ENCODE measurements at places on chromosomes 3 and 15.

- no peak for DNase-seq
These were observed 607 bp upstream of the GHSR start for GRCh38 chr3:172448661-172449465.

DNA sequence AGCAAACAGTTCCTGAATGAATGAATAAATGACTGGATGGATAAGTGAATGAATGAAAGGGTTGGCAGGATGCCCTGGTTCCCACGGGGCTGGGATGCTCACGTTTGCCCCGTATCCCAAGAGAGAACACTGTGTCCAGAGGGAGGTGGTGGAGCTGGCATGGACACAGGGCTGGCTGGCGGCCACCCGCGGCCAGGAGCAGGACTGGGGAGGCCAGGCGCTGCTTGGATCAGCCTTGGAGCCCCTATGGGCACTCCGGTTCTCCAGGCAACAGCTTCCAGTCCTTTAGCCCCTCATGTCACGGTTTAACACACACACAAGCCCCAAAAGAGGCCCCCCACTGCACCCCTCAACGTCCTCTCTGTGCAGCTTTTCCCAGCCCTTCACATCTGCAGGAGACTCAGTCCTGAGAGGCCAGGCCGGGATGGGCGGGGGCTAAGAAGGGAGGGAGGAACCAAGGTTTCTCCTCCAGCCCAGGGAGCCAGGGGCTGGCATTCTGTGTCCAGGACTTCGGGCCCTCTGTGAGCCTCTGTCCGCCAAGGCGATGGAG lies 86.0 kb upstream of the ALDH1L1 start:
- no peak for DNase-seq

DNA sequence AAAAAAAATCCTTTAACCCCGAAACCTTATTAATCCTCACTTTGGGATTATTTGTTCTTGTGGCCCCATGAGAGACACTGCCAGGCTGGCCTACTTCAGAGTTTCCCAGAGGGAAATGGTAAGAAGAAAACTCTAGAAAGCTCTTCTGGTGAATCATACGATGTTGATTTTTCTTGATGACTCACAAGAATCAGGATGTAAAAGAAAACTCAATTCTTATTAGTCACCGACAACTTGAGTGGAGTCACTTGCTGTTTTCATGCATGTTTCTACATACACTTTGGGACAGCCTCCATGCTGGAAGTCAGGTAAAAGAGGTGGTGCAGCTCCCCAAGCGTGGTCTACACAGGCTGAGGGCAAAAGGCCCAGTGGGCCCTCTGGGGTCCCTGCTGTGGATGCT lies 42.8 kb downstream of the MYO5C start:
- DNase-seq: no peak

GRCh38 chr15:48643776-48644466 lies 1.6 kb downstream of the FBN1 start:
- no peak for DNase-seq

DNA sequence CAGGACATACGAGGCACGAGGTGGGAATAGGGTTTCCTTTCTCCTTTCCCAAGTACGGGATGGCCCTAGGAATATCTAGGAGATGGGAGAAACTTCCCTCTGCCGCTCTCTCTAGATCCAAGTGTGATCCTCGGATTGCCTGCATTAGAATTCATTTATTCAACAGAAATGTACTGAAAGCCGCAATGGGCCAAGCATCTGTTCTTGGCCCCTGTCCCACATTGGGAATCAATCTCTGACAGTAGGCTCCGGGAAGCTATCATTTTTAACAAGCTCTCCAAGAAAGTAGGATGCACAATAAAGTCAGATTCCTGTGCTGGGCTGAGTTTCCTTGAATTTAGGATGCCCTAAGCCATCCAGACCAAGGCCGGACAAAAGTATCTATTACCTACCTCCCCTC lies 37.2 kb upstream of the CA12 start:
- DNase-seq: no peak

GRCh38 chr15:28133281-28133680 lies 34.2 kb upstream of the OCA2 start:
- no peak for DNase-seq

- DNase-seq: no peak
These were observed 220.7 kb downstream of the MEIS2 start for GRCh38 chr15:36879568-36880222.

DNA sequence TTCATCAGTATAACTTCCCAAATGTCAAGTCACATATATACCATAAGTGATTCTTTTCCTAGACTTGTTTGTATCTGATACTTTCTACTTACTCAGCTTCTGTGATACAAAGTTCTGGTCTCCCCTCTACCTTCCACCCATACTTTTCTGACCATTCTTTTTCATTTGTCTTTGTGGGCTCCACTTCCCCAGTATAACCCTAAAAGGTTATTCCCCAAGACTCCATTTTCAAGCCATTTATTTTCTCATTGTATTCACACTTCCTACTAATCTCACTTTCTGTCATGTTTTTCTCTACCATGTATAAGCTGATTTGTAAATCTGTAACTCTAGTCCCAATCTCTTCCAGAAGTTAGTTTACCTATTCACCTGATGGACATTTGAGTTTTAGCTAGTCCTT lies 34.0 kb downstream of the IQCB1 start:
- DNase-seq: no peak

- no peak for DNase-seq
These were observed 24.7 kb downstream of the TNFAIP8L3 start for GRCh38 chr15:51069983-51070382.

DNA sequence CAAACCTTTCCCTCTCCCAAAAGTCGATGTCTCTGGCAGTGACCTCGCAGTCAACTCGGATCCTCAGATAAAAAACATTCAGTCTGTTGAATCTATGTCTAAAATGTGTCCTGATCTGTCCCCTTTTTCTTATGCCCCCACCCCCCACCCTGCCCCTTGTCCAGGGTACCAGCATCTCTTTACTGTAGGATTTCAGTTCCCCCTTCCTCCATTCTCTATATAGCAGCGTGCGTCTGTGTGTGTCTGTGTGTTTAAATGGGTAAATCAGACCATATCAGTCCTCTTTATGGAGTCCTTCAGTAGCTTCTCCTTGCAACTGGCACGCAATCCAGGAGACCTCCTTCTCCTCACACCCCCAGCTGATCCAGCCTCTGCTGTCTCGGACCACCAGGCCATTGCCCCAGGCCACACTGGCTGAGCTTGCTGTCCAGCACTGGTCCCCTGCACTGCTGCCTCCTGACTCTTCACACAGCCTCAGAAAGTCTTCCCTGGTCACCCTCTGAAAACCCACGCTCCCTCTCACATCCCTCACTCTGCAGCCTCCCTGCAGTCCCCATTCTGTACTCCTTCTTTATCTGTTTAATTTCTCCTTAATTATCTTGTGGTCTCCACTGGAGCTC lies 1.5 kb downstream of the LRRK1 start:
- no peak for DNase-seq

- DNase-seq: no peak
These were observed 169.8 kb upstream of the ROBO1 start for GRCh38 chr3:79937567-79937966.

DNA sequence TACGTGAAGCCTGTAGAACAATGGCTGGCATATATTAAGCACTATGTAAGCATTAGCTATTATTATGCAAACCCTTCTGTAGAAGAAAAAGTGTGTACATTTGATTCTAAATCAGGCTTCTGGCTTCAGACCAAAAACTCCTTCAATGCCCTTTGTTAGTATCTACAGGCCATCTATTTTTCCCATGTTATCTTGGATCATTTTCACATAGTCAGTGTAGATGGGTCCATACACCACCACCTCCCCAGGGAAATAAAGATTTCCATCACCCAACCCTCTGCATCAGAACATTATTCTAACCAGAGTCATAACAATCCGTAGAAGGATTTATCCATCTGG lies 8.0 kb upstream of the KLHL6 start:
- DNase-seq: no peak

DNA sequence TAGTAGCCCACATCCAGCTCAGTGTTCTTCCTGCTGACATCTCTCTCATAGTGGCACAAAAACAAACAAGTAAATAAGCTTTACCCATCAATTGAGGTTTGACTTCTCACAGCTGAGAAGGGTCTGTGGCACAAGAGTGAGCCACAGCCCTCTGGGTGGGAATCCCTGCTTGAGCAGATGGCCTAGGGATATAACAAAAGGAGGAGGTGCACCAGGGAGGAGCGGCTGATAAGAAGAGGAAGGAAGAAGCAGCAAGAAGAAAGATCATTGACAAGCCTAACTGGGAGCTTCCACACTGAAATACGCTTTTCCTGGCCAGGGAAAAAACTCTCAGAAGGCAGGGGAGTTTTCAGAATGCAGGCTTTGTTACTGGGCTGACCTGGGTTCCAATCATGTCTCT lies 279.8 kb downstream of the UACA start:
- no peak for DNase-seq

GRCh38 chr15:98425173-98425572 lies 223.2 kb upstream of the IGF1R start:
- DNase-seq: no peak
